NCI-H748 treated with DMSO at 0.1 percent for 48 hours (cell line): ENCODE measurements at places on chromosomes 12 and 14.

- no peak for DNase-seq
Observed at GRCh38 chr12:85843606-85844310, 7.5 kb upstream of the RASSF9 start.

- DNase-seq: no peak
Observed at GRCh38 chr12:69566603-69567002, 18.7 kb upstream of the CCT2 start.

GRCh38 chr12:56951582-56952339, 5.6 kb downstream of the RDH16 start:
- no peak for DNase-seq

GRCh38 chr12:870378-870777, 79.1 kb downstream of the RAD52 start:
- no peak for DNase-seq

- no peak for DNase-seq
Observed at GRCh38 chr12:117688446-117688845, 280.3 kb downstream of the KSR2 start.
